ENCODE measurements at places on chromosomes 2 and 18.

DNA sequence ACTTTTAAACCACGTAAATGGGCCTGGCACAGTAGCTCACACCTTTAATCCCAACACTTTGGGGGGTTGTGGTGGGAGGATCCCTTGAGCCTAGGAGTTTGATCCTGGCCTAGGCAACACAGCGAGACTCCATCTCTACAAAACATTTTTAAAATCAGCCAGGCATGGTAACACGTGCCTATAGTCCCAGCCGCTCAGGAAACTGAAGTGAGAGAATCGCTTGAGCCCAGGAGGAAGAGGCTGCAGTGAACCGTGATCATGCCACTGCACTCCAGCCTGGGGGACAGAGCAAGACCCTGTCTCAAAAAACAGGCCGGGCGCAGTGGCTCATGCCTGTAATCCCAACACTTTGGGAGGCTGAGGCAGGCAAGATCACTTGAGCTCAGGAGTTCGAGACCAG is 12.2 kb downstream of the ROCK1 start:
- DNase-seq: no peak

- DNase-seq: no peak
These were observed 40.3 kb downstream of the SESTD1 start for GRCh38 chr2:179224361-179224760.

- DNase-seq: peak; percentile 53
These were observed 250.5 kb upstream of the ATP5MC3 start for GRCh38 chr2:175432021-175432420.

DNA sequence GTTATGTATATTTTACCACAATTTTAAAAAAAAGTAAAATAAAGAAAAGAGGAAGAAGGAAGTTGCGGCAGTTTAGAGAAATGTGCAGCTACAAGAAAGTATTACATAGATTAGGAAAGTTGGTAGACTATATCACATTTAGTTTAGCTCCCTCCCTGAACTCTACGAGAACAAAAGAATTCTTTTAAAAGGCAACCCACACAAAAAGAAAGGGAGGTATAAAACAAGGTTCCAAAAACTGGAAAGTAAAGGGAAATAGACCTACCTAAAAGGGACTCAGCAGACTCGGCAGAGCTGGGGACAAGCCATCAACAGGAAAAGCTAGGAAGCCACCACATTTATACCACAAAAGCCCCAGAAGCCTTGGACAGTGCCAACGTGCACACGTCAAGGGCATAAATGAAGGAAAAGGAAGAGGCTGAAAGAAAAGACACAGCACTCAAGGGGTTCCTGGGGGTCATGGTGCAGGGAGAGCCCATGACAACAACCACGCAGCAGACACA is 9.1 kb downstream of the TMEM127 start:
- no peak for DNase-seq

DNA sequence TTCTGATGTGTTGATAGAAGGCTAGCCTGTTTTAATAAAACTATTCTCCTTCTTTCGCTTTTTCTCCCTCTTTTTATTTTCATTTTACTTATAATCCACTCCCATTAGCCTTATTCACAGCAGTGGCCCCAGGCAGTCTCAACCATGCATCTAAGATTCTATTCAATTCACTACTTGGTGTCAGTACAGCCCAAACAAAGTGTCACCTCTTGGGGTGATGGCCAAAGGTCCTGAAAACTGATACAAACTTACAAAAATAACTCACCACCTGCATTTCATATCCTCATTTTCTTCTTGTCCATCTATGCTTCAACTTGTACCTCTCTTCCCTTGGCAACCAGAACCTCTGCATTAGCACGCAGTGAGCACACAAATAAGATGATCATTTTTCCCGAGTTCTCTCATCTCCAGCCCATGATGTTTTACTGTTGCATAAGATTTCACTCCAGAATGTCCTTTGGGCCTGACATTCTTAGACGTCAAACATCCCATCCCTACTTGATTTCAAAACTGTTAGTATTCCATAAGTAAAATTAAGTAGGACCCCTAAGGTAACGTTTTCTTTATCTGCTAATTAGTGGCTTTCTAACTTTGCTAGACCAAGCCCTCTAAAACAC is 559.3 kb upstream of the TNP1 start:
- no peak for DNase-seq

- DNase-seq: no peak
These were observed 58.9 kb downstream of the CIB4 start for GRCh38 chr2:26581991-26582842.

GRCh38 chr2:11154016-11154922 is 998 bp upstream of the SLC66A3 start:
- DNase-seq: no peak

GRCh38 chr2:59939236-59939635 is 614.2 kb downstream of the BCL11A start:
- no peak for DNase-seq

- no peak for DNase-seq
These were observed 52.6 kb upstream of the HS6ST1 start for GRCh38 chr2:128371248-128371630.

GRCh38 chr18:8260827-8261226 is 348.4 kb upstream of the RAB12 start:
- DNase-seq: no peak

- no peak for DNase-seq
These were observed 8.3 kb downstream of the MYO1B start for GRCh38 chr2:191253476-191253875.

- DNase-seq: no peak
These were observed 533.7 kb upstream of the TNP1 start for GRCh38 chr2:217393585-217394032.

DNA sequence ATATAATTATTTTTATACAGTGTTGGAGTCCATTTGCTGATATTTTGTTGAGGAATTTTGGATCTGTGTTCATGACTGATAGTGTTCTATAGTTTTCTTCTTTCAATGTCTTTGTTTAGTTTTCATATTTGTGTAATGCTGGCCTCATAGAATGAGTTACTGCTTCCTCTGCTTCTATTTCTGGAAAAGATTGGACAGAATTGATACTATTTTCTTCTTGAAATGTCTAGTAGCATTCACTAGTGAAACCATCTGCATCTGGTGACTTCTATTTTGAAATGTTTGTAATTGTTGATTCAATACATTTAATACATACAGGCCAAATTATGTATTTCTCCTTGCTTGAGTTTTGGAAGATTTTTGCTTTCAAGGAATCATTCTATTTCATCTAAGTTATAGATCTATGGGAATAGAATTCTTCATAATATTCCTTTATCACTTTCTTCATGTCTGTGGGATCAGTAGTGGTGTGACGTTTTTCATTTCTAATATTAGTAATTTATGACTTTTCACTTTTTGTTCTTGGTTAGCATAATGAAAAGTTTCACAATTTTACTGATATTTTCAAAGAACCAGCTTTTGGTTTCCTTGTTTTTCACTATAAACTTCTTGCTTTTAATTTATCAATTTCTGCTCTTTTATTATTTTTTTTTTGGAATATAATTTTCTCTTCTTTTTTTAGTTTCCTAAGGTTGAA is 509.9 kb upstream of the VRK2 start:
- no peak for DNase-seq

- DNase-seq: no peak
These were observed 25.9 kb downstream of the GCG start for GRCh38 chr2:162126111-162126519.

DNA sequence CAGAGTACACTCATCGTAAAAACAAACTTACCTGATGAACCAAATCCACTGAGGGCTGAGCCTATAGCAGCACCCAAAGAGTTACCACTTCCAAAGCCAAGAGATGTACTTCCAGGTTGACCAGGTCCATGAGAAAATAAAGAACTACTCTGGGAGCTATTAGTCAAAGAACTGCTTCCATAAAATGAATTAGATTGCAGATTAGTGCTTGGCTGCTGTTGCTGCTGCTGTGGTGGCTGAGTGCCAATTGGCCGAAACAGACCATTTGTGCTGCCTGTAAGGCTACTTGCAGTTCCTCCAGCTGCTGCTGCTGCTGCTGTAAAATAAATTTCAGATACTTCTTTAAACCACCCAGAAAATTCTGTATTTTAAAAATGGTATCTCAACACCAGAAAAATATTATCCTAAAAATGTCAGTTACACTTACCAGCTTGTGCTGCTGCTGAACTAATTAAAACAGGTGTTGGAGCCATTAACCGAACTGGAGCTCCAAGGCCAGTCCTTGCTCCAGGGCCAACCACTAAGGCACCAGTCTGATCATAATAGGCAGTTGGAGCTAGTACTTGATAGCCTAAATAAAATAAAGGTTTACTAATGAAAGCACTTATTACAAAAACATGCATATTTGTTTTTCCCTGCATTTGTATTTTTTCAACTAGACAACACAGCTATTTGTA is 58.1 kb upstream of the SDC1 start:
- DNase-seq: peak; percentile 60

- no peak for DNase-seq
These were observed 10.0 kb upstream of the STPG4 start for GRCh38 chr2:47165001-47165555.

DNA sequence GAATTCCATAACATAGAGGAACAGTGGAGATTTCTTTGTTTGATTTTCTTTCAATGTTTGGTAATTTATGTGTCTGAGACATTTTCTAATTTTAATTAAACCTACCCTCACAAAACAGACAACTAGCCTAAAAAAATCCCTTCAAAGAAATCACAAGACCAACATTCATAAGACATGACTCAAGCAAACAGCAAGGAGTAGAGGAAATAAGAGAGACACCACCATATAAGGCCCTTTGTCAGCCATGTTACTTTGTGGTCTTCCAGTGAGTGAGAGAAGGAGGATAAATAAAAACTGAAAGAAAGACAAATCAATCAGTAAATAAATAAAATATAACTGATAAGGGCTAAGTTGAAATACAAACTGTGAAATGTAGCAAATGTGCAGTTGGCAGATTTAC is 830.8 kb upstream of the SLC39A10 start:
- DNase-seq: no peak

DNA sequence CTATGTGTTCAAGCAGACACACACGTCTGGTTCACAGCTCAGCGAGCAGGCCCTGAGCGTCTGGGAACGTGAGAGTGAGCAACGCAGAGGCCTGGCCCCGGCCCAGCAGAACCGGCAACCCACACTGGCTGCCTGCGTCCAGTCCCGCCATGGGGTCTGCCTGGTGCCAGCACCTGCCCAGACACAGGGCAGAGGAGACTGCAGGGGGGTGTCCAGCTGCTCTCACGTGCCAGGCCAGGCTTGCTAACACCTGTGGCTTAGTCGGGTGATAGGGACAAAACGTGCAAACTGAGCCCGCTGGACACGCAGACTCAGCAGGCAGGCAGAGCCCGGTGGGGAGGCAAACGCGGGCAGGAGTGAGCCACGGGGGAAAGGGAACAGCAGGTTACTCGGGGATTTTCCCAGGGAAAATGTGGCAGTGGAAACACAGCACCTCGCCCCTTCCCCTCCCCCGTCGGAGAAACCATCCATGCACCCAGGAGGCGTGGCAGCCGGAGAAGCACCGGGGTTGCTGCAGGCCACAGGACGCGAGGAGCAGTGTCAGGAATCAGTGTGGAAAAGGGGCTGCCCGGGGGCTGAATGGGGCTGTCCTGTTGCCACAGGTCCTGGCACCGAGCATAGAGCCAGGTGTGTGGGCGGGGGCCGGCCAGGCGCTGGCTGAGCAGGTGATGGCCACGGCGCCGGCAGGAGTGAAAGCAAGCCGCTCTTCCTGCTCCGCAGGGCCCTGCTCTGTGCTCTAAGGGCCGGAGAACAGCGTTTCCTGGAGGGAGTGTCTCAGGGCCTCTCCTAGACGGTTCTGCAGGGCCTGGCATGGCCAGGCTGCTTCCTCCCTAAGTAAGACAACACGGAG is 154.7 kb downstream of the HDAC4 start:
- DNase-seq: peak; percentile 41

DNA sequence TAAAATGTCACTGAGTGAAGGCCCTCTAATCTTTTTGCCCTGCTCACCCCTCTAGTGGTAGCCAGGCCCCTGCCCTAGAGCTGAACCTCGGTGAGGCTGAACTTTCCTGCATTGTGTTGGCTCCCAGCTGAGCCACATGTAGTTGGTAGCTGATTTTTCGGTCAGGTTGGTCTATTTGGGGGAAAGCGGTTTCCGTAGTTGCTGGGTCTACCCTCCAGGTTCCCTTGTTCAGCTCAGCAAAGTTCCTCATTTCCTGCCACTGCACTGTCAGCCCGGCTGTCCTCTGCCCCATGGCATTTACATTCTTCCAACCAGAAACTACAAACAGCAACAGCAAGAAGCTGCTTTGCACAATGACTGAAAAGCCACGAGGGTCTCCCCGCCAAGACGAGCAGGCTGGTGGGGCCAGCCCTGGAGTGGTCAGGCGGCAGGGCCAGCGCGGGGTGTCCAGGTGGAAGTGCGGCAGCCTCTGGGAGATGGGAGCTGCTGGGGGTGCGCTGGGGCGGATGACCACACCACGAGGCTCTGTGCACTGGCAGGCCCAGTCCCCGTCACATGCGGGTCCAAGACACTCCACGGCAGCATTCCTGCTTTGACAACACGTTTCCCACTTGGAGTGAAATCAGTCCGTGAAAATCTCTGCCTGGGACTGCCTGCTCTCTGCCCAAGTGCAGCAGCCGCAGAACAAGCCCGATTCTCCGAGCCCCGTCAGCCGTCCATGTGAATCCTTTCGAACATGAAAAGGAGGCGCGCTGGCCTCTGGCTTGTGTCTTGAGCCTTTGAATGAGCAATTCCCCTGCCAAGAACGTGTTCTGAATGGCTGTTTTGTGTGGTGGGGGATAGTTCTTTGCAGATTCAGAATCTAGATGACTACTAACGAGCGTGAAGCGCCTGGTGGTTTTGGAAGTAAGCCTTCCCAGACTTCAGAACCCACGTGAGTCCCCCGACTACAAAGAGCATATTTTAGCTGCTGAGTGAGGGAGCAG is 159.4 kb downstream of the ASB1 start:
- DNase-seq: no peak

DNA sequence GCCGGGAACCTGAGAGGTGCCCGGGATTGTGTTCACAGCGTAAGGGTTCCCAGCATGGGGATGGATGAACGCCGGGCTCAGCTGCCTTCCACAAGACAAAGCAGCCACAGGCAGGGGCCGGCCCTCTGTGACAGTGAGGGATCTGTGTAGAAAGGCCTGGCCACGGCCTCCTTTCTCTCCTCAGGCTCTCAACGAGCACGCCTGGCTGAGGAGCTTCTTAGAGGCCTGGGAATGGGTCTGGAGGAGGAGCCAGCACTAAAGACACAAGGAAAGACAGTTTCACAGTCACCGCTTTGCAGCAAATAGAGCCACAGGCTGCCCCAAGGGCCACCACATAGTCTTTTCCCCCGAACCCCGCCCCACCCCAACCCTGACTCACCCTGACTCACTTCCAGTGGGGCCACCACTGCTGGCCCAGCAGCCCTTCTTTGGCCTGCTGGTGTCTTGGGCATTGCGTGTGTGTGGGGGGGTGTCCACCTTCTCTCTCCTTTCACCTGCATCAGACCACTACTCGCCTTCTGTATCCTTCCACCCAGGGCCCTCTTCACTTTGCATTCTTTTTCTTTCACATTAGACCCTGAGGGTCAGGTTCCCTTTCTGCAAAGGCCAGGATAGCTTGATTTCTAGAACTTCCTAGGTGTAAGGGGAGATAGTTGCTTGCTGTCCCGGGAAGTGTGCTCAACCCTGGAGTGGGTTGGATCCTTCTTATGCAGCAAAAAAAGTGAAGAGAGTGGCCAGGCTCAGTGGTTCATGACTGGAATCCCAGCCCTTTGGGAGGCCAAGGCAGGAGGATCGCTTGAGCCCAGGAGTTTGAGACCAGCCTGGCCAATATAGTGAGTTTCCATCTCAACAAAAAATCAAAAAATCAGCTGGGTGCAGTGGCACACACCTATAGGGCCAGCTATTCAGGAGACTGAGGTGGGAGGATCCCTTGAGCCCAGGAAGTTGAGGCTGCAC is 19.3 kb upstream of the HPCAL1 start:
- no peak for DNase-seq

Data from NCI-H1105 (cell line).